ENCODE measurements at places on chromosomes 12 and 14.

- peak; percentile 15 for DNase-seq
Observed at GRCh38 chr14:76867516-76868453, 41.6 kb downstream of the LRRC74A start.

DNA sequence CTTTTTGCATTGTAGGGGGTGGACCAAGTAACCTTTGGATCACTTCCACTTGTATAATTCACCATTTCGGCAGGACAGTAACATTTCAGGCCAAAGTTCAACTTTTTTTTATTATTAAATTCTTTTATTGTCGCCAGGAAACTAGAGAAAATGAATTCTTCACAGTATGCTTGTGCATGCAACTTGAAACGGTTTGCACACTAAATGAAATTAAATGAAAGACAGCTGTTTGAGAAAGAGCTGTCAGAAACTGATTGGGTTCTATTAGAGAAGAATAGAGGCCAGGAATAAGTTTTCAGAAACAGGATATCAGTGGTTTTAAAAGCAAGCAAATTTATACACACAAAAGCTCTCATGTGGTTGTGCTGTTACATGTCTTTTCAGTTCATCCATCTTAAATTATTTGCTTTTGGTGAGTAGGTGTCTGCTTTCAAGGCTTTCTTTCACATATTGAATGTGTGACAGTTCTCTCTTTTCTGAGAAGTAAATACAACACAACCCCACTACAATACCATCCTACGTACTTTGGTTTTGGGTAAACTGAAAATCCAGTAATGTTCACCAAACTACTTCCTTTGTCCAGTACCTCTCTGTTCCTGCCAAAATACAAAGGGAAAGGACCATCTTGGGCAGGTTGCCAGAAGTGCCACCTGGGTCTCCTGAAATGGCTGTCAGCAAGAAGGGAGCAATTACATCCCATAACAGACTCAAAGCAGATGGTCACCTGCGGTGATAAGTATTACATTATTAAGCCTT, 291.7 kb downstream of the RAD51B start:
- DNase-seq: no peak

DNA sequence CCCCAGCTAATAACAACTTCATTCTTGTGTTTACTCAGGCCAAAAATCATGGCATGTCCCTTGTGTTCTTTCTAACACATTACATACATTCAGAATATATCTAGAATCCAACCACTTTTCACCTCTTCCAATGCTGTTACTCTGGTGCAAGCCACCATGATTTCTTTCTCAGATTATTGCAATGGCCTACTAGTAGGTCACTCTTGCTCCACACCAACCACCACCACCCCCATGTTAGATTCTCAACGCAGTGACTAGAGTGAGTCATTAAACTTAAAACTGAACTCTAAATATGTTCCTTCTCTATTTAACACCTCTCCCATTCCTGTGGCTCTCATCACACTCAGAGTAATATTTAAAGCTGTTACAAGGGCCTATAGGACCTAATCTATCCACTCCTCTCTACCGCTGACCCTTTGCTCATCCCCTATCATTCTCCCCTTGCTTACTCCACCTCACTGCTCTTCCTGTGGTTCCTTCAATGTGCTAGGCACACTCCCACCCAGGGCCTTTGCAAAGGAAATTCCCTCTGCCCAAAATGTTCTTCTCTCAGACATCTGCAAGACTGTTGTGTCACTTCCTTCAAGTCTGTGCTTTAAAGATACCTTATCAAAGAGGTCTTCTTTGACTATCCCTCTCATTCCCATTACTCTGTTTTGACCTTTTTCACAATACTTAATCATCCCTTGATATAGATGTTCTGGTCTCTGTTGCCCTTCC, 6.6 kb downstream of the RTN1 start:
- DNase-seq: no peak

DNA sequence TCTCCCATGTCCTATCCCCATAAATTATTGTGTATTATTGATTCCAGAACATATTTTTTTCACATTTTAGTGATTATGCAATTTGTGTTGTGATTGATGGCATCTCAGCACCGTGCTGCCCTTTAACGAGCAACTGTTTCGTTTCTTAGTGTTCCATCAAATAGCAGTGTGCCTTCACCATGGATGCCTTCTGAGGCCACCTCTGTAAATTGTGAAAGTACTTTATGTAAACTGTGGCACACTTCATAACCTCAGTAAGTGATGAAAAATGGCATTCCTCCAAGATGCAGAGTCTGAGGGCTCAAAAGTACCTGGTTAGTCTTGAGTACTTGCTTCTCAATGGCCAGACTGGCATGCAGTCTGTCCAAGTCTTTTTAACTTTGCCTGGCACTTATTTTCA, 8.2 kb downstream of the CHST11 start:
- no peak for DNase-seq

DNA sequence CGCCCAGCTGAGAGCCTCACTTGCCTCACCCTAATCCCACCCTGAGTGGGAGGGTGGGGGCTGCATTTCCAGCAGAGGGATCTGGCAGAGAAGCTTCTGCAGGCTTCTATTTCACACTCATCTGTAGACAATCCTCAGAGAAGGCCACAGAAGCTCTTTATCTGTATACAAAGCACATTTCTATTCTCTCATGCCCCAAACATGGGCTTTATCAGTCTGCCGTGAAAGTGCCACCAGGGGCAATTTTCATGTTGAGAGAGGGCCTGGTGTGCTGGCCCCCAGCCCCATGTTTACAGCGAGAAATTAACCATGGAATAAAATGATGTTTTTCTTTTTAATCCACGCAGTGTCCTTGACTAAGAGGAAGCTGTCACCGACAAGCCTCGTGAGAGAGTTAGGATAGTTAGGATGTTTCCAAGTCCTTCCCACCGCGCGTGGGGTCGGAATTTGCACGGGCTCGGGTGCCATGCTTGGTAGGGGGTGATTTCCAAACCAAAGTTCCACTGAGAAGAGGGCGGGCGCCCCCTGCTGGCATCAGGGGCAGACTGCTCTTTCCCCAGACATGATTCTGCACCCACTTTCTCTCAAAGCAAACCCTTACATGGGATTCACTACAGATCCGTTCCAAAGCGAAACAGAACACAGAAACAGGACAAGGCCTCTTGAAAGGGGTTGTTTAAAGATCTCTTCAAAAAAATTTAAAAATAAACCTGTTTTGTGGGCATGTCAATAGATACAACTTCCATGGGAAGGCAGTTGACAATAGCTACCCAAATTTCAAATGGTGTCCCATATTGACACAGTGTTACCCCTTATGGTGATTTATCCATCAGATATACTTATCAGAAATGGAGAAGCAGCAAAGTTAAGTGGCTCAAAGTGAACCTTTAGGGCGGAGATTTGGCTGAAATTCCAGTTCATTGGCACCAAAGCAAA, 19.4 kb downstream of the BDKRB1 start:
- peak; percentile 64 for DNase-seq

GRCh38 chr14:32635061-32635719, 303.5 kb upstream of the NPAS3 start:
- no peak for DNase-seq

GRCh38 chr14:34072921-34073320, 122.0 kb upstream of the EGLN3 start:
- no peak for DNase-seq

DNA sequence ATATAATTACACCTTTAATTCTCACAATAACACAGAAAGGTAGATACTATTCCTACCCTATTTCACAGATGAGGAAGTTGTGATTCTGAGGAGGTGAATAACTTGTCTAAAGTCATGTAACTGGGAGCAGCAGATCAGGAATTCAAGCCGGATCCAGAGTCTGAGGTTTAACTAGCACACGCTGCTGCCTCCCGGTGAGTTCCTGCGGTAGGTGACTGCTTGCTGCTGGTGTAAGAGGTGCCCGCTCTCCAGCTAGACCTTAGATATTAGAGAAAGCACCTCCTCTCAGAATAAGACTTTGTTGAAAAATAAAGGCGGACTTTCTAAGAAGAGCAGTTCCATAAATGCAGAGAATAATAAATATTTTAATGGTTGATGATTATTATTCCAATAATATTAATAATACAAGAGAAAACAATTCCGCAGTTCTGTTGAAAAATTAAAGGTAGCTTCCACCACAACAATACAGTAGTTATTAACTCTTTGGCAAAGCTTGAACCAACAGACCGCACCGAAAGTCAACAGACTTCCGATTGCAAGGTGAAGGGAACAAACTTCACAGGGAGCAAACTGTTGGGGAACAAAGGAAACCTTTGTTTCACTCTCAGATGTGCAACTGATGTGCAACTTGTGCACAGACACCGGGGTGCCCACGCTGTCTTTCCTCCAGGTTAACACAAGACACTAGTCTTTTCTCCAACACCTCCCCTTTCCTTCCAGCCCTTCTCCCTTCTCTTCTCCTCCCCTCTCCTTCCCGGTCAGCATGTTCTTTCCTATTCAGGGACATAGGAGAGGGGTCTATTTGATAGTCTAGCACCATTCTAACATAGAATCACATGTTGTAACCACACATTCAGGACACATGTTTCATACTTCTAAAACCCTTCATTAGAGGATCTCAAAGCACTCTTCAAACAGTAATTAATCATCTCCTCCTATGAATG, 73.2 kb upstream of the EGLN3 start:
- DNase-seq: no peak

DNA sequence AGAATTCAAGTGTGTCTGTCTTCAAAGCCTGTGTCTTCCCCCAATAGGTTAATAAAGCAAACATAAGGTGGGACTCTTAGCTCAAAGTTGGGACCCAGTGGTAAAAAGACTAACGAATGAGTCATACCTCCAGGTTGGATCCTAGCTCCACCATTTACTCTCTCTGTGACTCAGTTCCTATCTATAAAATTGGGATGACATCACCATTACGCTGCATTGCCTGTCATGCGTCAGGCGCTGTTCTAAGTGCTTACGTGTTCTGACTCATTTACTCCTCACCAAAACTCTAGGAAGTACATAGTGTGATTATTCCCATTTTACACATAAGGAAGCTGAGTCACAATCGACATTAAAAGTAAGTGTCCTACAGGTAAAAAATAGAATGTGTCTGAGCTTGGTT, 915.8 kb downstream of the VRK1 start:
- DNase-seq: peak; percentile 24
